ENCODE measurements at places on chromosomes 4 and X. TPM values are rescaled to one million over a fixed set of nuclear protein-coding genes. Genes with fewer than 3 reads are reported as not detected.

- peaks cover 34% of the 10 kb centered on the region for H3K4me1 ChIP-seq
- H3K27ac ChIP-seq = peak overlapping the region; percentile 75
- H3K36me3 ChIP-seq = no peaks in the 10 kb centered on the region
- peak overlapping the region; percentile 87 for H3K4me3 ChIP-seq
- no peaks in the 10 kb centered on the region for H3K27me3 ChIP-seq
Measured at GRCh38 chrX:119690921-119691716, 1.8 kb downstream of the SEPTIN6 start.

DNA sequence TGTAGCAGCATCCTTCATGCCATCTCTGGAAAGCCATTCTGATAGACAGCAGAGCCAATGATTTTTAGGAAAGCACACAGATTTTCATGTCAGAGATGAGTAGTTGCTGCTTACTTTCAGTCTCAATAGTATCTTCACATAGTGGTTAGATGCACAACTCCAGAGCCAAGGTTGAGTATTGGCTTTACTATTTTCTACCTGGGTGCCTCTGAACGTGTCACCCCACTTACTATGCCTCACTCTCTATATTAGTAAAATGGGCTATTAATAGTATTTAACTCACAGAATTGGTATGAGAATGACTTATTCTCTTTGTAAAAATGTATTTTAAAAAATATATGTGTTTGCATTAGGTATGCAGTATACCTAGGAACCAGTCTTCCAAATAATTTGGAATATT lies 108.8 kb upstream of the STIM2 start:
- peaks cover 9% of the 10 kb centered on the region for H3K36me3 ChIP-seq
- H3K4me3 ChIP-seq = no peak overlapping the region
- no peak for DNase-seq
- no peaks in the 10 kb centered on the region for H3K4me1 ChIP-seq
- no peaks in the 10 kb centered on the region for H3K27me3 ChIP-seq
- no peak overlapping the region for H3K27ac ChIP-seq

GRCh38 chr4:165151734-165152133 lies 39.1 kb upstream of the TMEM192 start:
- no peak for DNase-seq
- peaks cover 15% of the 10 kb centered on the region for H3K4me1 ChIP-seq
- H3K36me3 ChIP-seq = no peaks in the 10 kb centered on the region
- H3K27ac ChIP-seq = no peak overlapping the region

- no peak for DNase-seq
- H3K4me3 ChIP-seq = no peak overlapping the region
- H3K36me3 ChIP-seq = peaks cover 2% of the 10 kb centered on the region
- peaks cover 1% of the 10 kb centered on the region for H3K27me3 ChIP-seq
- H3K4me1 ChIP-seq = peaks cover 4% of the 10 kb centered on the region
- no peak overlapping the region for H3K27ac ChIP-seq
Measured at GRCh38 chr4:4362991-4363697, 23.8 kb upstream of the NSG1 start.

Gene XK
- 0.51 TPM for total RNA-seq

DNA sequence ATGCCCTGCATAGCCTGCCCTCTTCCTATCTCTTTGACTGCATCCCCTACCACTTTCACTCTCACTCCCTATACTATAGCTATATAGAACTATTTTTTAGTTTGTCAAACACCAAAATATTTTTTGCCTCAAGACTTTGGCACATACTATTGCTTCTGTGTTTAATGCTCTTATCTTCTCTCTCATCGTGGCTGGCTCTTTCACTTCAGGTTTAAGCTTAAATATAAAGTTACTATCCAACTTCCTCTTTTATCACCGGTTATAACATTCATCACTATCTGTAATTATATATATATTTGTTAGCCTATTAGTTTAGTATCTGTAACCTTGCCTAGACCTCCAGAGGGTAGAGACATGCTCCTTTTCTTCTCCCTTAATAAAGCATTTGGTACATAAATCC lies 11.5 kb upstream of the HMGB2 start:
- H3K4me1 ChIP-seq = peaks cover 21% of the 10 kb centered on the region
- no peaks in the 10 kb centered on the region for H3K27me3 ChIP-seq
- H3K36me3 ChIP-seq = peaks cover 3% of the 10 kb centered on the region
- DNase-seq = no peak
- no peak overlapping the region for H3K4me3 ChIP-seq
- peak overlapping the region; percentile 85 for H3K27ac ChIP-seq

Gene ARAP2
- total RNA-seq = 16.0 TPM

Gene HNRNPH2
- 60.8 TPM for total RNA-seq

Gene STK32B
- total RNA-seq = 0.69 TPM

- no peak within 1 kb of the TSS for H3K27ac ChIP-seq
- H3K4me1 ChIP-seq = peaks cover 11% of the 10 kb centered on the region
- H3K27me3 ChIP-seq = peaks cover 91% of the 10 kb centered on the region
- no peak for DNase-seq
- no peaks in the 10 kb centered on the region for H3K36me3 ChIP-seq
Measured at GRCh38 chr4:15778289-15779241, at the start of gene CD38. TSS of gene CD38 (plus strand) at chr4:15778328. CDS start at chr4:15778415, 87 bp downstream.

DNA sequence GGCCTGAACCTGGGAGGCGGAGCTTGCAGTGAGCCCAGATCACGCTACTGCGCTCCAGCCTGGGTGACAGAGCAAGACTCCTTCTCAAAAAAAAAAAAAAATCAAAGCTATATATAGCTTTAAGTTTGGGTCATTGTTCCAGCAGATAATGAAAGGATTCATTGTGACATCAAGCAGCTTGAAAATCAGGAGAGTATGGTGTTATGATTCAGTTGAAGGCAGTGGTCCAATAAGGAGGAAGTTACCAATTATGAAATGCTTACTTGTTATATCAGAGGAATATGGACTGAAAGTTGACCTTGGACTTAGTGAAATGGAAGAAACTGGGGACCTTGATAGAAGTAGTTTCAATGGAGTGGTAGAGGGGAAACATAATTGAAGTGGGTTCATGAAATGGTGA lies 140.4 kb upstream of the MAD2L1 start:
- no peak overlapping the region for H3K4me3 ChIP-seq
- H3K4me1 ChIP-seq = no peaks in the 10 kb centered on the region
- no peak overlapping the region for H3K27ac ChIP-seq

Gene STAP1
- total RNA-seq = not detected

- no peak for DNase-seq
- H3K27me3 ChIP-seq = no peaks in the 10 kb centered on the region
- no peaks in the 10 kb centered on the region for H3K36me3 ChIP-seq
- no peaks in the 10 kb centered on the region for H3K4me1 ChIP-seq
Measured at GRCh38 chrX:132622130-132622529, 133.3 kb upstream of the MBNL3 start.

Gene CMC4
- total RNA-seq = 6.6 TPM

GRCh38 chr4:165009493-165010227 lies 22.1 kb upstream of the TRIM60 start:
- H3K36me3 ChIP-seq = no peaks in the 10 kb centered on the region
- H3K27ac ChIP-seq = no peak overlapping the region
- DNase-seq = no peak
- H3K27me3 ChIP-seq = peaks cover 3% of the 10 kb centered on the region
- H3K4me1 ChIP-seq = no peaks in the 10 kb centered on the region
